ENCODE measurements at places on chromosomes 2 and 18. TPM values are rescaled to one million over a fixed set of nuclear protein-coding genes. Genes with fewer than 3 reads are reported as not detected.

DNA sequence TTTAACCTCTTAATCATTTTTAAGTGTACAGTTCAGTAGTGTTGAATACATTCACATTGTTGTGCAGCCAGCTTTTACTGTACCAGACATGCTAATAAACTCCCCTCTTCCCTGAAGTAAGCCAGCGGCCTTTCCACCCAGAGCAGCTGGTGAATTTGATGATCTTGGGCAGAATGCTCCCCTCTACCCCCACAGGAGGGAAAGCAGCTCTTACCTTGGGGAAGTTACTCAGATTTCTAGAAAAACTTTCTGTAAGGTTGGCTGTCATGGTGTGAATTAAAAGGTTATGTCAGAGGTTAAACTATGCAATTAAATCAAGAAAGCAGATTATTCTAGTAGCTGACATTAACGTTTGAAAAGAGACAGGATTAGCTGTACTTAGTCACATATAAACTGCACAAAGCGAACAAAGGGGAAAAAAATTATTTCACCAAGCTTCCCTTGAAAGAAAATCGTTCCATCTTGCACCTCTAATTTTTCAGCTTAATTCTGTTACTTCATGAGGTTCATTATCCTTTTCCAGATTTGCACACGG is 398.5 kb upstream of the NRP2 start:
- DNase-seq: no peak

- DNase-seq: no peak
These were observed 411.1 kb upstream of the LRATD1 start for GRCh38 chr2:14221466-14221865.

GRCh38 chr2:231900486-231900942 is 25.7 kb downstream of the NPPC start:
- DNase-seq: peak; percentile 75

- DNase-seq: peak; percentile 53
These were observed 22.2 kb downstream of the SPAG16 start for GRCh38 chr2:213306316-213306942.

- no peak for DNase-seq
These were observed 2.0 kb downstream of the ZNF638 start for GRCh38 chr2:71333619-71334018.

GRCh38 chr18:11859282-11859830 is 8.1 kb downstream of the CHMP1B start:
- DNase-seq: no peak

DNA sequence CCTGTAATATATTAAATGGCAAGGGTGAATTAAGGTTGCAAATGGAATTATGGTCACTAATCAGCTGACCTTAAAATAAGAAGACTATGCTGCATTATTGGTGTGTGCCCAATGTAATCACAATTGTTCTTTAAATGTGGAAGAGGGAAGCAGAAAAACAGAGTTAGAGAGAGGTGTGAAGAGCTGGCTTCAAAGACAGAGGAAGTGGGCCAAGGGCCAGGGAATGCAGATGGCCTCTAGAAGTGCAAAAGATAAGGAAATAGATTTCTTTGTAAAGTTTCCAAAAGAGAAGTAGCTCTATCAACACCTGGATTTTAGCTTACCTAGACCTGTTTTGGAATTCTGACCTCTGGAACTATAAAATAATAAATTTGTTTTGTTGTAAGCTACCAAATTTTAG is 276.0 kb downstream of the LRRTM1 start:
- DNase-seq: no peak

GRCh38 chr2:42164971-42165370 is 4.2 kb upstream of the EML4 start:
- DNase-seq: no peak

- DNase-seq: no peak
These were observed 230.8 kb downstream of the ANAPC1 start for GRCh38 chr2:111653103-111653624.

GRCh38 chr2:16008856-16009255 is 68.5 kb downstream of the MYCN start:
- no peak for DNase-seq

GRCh38 chr2:240989451-240990265 is 8.8 kb upstream of the SNED1 start:
- DNase-seq: peak; percentile 51

DNA sequence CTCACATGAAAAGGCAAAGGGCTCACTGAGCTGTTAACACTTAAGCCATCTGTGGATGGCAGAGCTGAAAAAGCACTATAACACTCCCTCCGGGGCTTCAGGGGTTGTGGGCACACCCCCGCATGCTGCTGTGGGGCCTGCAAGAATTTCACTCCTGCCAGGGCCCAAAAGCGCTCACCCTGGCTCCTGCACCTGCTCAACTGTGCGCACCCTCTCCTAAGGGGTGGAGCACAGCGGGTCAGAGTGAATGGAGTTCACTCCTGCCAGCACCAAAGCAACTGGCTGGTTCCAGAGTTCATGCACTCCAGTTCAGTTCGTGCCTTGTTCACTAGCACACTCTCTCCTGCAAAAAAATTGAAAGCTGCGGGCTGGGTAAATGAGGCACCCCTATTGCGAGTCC is 814.2 kb upstream of the SLC39A10 start:
- no peak for DNase-seq

DNA sequence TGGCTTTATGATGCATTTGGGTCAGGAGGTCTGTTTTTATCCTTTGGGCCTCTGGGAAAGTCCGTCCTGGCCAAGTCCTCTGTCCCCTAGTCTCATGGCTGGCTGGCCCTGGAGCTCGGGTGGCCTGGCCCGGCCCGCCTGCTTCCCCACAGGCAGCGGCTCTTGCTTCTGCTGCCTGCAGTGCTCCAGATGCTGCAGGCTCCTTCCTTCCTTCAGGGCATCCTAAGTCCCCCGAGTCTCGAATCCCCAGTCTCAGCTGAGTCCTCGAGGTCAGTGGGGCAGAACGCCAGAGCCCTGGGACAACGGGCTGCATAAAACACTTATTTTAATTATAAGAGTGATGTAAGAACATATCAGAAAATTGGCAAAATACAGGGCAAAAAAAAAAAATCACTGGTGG is 71.2 kb downstream of the HPCAL1 start:
- DNase-seq: no peak

GRCh38 chr2:215428060-215428910 is 7.6 kb downstream of the FN1 start:
- DNase-seq: no peak

DNA sequence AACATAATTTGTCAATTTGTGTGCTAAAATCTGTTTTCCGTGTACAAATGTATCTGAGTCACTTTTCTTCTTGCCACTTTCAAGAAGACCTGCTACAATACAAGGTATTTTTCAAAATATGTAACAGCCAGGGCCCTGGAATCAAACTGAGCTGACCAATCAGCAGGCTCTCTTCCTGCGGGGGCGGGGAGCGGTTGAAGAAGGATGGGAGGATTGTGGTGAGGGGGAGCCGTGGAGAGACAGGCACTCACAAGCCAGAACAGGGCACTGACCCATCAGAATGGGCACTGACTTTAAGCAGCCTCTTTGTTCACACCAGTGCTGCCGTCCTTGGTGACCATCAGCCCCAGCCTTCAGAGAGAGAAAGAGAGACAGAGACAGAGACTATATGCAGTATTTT is 40.6 kb upstream of the CCNYL1 start:
- DNase-seq: no peak

- DNase-seq: no peak
These were observed 44.5 kb downstream of the PSMD14 start for GRCh38 chr2:161352719-161353118.

GRCh38 chr2:98607741-98608115 is 584 bp downstream of the COA5 start:
- no peak for DNase-seq

DNA sequence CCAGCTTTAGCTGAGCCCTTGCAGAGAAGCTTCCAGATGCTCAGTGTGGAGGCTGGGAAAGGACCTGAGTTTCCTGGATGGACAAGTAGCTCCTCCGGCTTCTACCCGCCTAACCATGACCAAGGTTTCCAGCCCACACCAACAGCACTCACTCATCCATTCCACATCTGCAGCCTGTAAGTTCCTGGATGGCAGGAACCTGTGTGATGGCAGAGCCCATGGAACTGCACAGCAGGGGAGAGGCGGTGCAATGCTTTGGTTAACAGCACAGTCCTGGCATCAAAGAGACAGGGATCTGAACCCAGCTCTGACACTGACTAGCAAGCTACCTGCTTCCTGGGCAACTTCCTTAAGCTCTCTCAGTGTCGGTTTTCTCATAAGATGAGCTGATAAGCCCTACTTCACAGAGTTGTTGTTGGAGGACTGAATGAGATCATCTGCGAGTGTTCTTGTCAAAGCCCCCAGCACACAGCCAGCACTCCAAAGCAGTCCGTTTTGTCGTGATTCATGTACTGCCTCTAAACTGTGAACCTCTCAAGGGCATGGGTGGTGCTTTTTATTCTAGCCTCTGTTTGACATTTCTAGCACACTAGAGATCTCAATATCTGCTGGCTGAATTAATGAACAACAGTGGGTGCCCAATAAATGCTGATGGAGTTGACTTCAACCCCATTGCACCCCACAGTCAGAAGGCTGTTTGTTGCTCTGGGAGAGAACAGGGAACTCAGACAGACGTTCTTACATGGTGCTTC is 41.6 kb upstream of the OTOF start:
- no peak for DNase-seq

GRCh38 chr2:132668987-132669907 is 758 bp downstream of the LYPD1 start:
- no peak for DNase-seq

DNA sequence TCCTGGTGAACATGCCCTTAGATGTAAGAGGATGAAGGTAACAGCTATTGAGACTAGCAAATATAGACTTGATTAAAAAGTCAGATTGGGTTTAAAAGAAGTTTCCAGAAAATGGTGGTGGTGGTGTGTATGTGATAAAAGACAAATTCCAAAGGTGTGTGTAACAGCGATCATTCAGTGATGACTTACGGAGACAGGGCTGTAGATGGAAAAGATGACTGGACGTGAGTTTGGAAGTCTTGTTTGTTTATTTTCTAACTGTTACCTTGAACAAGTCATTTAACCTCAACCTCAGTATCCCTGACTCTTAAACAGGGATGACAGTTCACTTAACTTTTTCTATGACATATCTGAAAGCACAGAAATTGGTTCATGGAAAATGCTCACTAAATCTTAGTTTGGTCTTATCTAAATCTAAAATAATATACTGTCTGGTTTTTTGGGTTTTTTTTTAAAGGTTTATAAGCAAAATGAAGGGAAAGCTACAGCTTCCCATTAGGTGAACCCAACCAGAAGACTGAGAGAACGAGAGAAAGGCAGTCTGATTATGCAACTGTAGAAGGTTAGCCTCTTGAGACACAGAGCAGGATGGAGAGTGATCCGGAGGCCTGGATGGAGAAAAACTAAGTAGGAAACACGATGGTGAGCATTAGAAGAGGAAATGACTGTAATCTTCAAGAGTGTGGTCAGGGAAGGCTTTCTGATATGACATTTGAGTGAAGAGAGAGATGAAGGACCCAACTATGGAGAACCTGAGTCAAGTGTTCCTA is 71.9 kb downstream of the TCF4 start:
- no peak for DNase-seq

- no peak for DNase-seq
These were observed 64.8 kb upstream of the GALNT5 start for GRCh38 chr2:157192445-157193423.

DNA sequence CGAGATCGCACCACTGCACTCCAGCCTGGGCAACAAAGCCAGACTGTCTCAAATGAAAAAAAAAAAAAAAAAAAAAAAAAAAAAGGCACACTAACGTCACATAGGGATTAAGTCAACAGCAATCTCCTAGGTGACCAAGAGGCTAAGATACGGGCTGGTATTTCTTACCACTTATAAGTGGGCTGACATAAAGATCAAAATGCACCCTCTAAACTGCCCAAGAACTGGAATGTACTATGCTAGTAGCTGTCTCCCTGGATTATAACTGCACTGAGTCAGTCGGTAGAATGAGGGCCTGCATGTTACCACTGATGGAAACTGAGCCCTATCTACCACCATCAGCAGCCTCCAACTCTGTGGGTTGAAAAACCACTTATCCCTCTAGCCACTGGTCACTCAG is 80.6 kb downstream of the KLF7 start:
- DNase-seq: no peak

- no peak for DNase-seq
These were observed 238.7 kb downstream of the VAPA start for GRCh38 chr18:10152475-10152874.

GRCh38 chr18:72086421-72086820 is 457.7 kb downstream of the CBLN2 start:
- no peak for DNase-seq

GRCh38 chr2:195782156-195782555 is 125.1 kb downstream of the SLC39A10 start:
- no peak for DNase-seq

GRCh38 chr2:100793220-100793619 is 26.7 kb upstream of the NPAS2 start:
- DNase-seq: no peak

- DNase-seq: no peak
These were observed 194.9 kb upstream of the BOD1L2 start for GRCh38 chr18:56952026-56952425.

- no peak for DNase-seq
These were observed 33.0 kb downstream of the LANCL1 start for GRCh38 chr2:210443527-210443926.

DNA sequence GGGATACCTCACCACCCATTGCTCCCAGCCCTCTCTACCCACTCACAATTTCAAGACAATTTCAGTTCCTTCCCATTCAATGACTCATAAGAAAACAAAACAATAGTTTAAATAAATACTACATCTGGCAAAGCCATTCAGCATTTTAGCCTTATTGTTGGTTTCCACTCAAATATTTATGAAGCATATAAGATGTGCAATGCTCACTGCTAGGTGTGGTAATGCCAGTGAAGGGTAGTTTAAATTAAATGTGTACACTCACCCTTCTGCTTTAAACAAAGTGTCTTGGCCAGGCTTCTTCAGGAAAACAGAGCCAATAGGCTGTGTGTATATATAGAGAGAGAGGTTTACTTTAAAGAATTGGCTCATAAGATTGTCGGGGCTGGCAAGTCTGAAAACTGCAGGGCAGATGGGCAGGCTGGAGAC is 37.0 kb downstream of the INO80C start:
- DNase-seq: no peak

DNA sequence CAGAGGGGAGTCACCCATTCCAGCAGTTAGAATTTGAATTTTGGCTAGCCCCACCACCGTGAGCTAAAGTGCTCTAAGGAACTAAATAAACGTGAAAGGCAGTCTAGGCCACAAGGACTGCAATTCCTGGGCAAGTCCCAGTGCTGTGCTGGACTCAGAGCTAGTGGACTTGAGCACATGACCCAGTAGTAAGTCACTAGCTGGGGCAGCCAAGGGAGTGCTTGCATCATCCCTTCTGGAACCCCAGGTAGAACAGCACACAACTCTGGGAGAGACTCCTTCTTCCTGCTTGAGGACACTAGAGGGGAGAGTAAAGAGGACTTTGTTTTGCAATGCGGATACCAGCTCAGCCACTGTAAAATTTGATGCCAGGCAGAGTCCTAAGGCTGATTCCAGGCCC is 672.2 kb downstream of the CPS1 start:
- DNase-seq: no peak

The GDF7 gene
- 0.32 TPM for total RNA-seq

The CD207 gene
- not detected for total RNA-seq

The PLCL1 gene
- 19.1 TPM for total RNA-seq

The AQP12B gene
- not detected for total RNA-seq

The ACADL gene
- 2.5 TPM for total RNA-seq

The FBXO48 gene
- 0.60 TPM for total RNA-seq

The TBR1 gene
- not detected for total RNA-seq

The SPDYA gene
- total RNA-seq: 0.44 TPM

The KLHL14 gene
- 0.24 TPM for total RNA-seq

The ZBTB7C gene
- 4.2 TPM for total RNA-seq

The DAW1 gene
- 0.21 TPM for total RNA-seq

Data from left cardiac atrium (tissue), 4 donors.